Stimulated activated CD8-positive, alpha-beta memory T cell treated with anti-CD3 and anti-CD28 coated beads, Interleukin-7, amount 100 ng/mL, for 4 hours (primary cell): ENCODE measurements at places on chromosomes 6 and 20.

DNA sequence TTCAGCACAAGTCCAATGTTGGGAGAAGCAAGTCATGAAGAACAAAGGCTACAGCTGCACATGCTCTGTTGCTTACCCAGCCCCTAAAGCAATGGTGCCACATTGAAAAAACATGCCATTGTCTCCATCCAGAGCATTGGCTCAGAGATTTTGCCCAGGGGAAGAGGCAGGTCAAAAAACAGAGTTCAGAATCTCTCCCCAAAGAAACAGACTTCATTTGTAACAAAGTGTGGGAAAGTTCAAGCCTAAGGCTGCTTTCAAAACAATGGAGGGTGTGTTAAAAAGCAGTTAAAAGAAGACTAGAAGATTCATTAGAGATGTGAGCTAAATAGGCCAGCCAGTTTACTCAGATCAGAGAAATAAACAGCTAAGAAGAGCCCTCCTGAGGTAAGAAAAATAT, 63.6 kb downstream of the DZANK1 start:
- no peak for DNase-seq

DNA sequence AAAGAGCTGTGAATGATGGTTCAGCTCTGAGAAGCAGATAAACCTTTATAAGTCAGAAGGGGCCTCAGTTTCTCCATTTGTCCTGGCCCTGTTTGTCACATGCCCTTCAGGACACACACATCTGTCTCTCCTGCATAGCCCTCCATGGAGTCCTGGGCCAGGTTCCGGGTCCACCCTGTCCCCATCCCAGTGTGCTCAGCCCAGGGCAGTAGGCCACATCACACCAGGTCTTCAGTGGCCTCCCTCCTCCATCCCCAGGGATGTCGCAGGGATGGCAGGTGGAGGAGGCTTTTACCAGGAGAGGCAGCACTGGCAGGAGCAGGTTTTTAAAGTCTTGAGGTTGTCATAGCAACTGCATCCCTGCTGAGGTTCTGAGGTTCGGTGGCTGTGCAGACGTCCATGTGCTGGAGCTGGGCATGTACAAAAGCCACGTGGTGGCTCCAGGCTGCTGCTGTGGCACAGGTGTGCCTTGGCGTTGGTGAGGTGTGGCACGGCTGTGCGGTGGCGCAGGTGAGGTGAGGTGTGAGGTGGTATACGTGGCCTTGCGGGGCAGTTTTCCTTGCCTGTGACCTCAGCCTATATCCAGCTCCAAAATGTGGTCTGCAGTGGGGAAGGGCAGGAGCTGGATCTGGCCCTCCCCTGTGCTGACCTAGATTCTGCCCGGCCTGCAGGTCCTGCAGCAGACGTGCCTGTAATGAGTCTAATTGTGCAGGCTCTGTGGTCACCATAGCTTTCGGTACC, 8.0 kb upstream of the NPBWR2 start:
- no peak for DNase-seq

DNA sequence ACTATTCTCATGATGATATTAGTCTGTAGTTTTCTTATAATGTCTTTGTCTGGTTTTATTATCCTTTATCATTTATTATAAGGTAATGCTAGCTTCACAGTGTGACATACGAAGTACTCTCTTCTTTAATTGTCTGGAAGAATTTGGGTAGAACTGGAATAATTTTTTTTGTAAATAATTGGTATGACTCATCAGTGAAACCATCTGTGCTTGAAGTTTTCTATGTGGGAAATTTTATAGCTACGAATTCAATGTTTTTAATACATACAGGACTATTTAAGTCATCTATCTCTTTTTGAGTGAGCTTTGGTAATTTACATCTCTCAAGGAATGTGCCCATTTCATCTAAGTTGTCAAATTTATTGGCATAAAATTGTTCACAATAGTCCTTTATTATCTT, 86.3 kb downstream of the SOD2 start:
- DNase-seq = no peak

DNA sequence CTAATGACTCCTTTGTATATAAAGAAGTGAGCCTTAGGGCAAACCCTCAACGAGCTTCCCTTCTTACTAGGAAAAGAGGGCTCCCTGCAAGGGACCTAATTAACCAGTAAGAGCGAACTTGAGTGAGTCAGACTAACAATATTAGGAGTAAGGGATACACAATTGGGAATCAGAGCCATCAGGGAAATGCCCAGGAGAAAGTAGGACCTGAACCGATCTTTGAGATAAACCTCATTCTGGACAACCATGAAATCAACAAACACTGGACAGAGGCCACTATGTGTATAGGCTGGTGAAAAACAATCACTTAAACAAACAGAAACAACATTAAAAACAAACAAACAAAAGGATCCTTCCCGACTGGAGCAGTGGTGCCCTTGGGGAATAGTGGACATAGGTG, 120.8 kb downstream of the EDN1 start:
- no peak for DNase-seq

DNA sequence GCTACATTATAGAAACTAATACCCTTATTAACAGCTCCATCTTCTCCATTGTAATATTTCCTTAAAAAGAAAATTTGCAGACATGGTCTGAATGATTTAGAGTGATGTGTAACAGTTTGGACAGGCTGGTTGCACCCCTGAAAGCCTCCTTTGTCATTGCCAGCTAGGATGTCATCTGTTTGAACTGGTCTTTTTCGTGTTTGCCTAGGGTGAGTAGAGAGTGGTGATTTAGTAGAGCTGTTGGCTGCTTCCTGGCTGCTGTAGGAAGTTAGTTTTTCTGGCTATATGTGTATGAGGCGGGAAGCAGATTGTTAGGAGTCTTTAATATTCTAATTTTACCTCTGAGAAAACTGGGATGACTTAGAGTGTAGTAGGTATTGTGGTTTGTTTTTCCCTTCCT, 101.1 kb downstream of the ZFAND3 start:
- DNase-seq = no peak

DNA sequence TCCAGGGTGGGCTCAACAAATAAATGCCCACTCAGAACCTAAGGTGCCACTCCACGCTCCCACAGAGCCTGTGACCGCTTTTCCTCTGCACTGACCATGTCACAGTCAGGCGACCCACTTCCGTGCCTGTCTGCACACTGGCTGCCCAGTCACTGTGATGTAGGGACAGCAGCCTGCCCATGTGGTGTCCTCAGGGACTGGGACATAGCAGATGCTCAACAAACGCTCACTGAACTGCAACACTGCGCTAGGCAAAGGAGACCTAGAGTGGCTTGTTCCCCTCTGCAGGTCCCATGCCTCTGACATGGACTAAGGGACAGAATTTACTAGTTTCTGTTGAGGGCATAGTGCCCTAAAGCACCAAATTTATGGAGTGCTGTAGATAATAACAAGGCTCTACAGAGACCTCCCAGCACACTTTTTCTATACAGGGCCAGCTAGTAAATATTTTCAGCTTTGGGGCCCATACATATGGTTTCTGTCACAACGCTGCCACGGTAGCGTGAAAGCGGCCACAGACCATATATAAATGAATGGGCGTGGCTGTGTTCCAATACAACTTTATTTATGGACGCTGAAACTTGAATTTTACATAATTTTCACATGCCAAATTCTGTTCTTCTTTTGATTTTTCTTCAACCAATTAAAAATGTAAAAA, 57.8 kb upstream of the MRPS10 start:
- no peak for DNase-seq

GRCh38 chr6:3355358-3356055, 96.8 kb downstream of the PSMG4 start:
- DNase-seq = no peak

DNA sequence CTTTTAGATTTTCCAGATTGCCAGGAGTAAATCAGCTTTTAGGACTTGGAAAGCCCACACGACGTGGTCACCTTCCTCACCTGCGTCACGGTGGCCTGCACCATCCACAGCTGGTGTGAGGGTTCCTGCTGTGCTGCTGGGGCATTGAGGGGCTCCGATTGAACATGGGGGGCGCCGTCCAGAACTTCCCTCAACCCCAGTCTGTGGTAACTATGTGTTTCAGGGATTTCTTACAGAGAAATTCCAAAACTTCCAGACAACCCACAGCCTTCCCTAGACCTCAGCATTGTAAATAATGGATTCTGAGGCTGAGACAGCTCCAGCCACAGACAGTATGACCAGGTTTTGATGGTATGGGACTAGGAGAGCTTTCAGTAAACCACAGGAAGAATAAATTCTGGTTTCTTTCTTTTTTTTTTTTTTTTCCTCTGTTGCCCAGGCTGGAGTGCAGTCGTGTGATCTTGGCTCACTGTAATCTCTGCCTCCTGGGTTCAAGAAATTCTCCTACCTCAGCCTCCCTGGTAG, 46.7 kb upstream of the IRF4 start:
- no peak for DNase-seq

- no peak for DNase-seq
Observed at GRCh38 chr20:19901226-19901625, 115.9 kb upstream of the NAA20 start.

DNA sequence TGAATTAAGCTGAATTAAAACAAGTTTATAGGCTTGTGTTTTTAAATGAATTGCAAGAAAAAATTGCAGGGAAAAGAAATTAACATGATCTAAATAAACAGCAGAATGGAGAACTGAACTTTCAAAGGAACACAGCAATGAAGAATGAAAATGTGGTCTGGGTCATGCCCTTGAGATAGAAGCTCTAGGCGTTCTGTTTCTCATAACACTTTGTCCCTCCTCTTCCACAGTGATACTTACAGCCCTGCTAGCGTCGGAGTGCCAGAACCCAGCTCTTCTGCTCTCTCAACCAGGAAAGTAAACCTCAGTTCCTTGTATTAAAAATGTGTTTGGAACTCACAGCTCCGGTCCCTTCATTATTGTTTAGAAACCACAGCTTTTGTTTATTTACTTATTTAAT, 11.4 kb downstream of the HMGCLL1 start:
- DNase-seq = no peak

GRCh38 chr20:41672282-41672681, 54.1 kb upstream of the CHD6 start:
- DNase-seq = no peak
